Activated CD4-positive, alpha-beta T cell treated with anti-CD3 and anti-CD28 coated beads, Interleukin-2, Interleukin-6, amounts not matched to agents 100 ng/mL and 50 ng/mL, durations not matched to agents 16 hours and 8 hours (primary cell): ENCODE measurements at places on chromosomes 3 and 15.

DNA sequence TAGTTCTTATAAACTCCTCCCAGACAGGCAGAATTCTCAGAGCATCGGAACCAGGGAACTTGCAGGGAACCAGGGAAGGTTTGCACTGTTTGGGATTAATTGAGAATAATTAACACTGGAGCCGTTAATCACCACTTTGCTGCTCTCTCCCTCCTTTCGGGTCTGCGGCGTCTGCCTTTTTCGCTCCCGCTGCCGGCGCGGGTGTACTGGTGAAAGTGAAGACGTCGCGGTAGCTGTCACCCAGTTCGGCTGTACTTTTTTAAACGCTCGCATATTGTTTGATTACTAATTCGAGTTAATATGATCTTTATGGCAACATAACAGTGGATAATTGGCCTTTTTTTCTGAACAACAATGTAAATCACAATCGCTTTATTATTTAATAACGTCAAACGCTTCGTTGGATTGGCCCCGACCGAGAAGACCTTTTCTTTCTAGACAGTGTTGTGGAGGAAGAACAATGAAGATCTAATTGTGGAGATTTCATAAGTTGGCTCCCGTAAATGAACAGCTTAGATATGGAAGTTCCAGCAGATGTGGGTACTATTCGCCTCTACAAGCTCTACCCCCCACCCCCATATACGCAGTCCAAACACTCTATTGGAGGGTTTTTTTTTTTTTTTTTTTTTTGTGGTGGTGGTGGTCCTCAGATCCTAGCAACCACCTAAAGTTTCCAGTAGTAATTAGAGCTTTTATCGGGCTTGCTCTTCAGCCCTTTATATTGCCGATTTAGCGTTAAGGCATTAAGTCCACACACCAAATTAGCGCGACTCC, 12.7 kb downstream of the SOX2 start:
- DNase-seq, result no peak

- DNase-seq, result no peak
These were observed 433.1 kb upstream of the RBMS3 start for GRCh38 chr3:28847736-28848135.

- DNase-seq, result no peak
These were observed 37.4 kb upstream of the SECISBP2L start for GRCh38 chr15:49083401-49084284.

- no peak for DNase-seq
These were observed 35.9 kb downstream of the EIF4E3 start for GRCh38 chr3:71689291-71689690.

GRCh38 chr3:22118542-22118941, 367.5 kb upstream of the ZNF385D start:
- no peak for DNase-seq

DNA sequence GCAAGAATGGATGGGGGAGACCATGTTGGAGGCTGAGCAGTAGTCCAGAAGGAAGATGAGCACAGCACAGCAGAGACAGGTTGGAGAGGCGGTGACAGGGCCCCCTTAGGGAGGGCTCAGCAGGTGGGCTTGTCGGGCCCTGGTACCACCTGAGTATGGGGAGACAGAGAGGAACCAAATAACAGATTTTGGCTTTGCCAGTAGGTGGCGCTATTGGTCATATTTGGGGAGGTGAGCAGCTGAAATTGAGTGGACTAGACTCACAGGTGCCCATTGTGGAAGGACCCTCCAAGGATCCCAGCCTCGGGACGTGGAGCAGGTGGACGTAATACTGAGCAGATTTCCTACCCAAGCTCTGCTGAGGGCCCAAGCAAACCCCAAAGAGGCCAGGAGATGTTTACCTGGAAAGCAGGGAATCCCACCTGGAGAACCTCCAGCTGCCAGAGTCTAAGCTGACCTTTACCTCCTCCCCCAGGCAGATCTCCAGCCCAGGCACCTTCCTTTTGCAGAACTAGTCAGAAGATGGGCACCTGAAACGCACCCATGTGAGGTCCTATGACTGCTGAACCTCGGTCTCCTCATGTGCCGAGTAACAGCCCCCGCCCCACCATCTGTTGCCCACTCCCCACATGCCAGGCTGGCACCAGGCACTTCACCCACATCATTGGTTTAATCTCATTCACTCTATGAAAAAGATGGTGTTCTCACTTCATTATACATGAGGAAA, 24.6 kb upstream of the CORO2B start:
- DNase-seq, result peak; percentile 80

DNA sequence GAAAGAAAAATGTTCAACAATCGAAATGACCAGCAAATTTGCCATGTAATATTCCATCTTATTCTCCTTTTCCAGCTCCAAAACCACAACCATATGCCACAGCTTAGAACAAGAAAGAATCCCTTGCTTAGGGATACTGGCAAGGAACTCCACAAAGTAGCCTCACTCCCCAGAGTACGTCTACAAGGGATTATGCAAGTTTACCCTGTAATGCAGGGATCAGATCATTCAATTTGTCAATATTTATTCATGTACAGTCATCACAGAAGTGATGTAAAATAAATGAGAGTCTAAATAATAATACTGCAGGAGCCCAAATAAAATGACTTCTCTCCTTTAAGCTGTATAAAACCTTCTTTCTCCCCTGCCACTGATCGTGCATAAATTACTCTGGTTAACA, 23.5 kb upstream of the MYO1E start:
- no peak for DNase-seq

DNA sequence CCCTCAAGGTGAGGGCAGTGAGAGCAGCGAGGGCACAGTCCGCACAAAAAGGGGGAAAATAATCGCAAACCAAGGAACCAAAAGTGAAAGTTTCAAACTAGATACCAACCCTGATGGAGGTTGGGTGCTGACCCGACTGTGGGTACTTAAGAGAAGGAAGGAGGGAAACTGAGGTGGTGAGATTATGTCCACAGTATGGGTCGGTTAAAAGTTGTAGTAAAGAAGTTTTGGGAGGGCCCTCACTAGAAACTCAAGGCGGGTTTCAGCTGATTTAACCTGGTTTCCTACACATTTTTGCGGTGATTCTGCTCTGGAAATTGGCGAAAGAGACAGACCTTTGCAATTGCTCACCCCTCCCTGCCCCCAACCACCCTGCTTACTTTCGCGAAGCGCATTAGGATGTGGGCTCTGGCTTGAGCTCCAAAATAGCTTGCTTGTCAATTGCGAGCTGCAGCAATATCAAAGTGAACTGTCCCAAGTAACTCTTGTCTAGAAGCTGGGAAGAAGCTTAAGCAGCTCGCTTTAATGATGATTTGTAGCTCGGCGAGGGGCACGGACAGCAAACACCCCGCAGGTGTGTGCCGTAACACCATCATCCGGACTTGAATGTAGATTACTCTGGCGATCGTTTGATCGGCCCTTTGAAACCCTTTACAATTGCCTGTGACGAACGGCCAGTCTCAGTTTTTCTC, 15.8 kb downstream of the SOX2 start:
- no peak for DNase-seq

DNA sequence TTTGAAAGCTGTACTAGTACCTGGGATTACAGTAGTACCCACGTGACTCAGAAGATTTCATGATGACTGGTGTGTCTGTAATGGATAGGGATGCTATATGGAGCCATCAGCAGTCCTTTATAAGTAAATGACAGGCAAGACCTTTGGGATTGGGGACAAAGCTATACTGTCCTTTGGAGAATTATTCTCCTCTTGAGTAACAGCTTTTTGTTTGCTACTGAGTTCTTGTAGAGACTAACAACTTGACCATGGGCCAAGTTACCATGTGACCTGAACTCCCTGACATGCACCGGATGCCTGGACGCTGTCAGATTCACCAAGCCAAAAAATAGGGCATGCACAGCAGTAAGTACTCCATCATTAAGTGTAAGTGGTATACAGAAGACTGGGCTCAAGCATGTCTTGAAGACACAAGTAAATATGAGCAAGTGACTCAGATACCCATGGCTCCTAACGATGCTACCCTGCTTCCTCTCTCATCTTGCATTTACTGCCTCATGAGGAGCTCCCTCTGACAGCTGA, 12.9 kb downstream of the SEC11A start:
- no peak for DNase-seq

DNA sequence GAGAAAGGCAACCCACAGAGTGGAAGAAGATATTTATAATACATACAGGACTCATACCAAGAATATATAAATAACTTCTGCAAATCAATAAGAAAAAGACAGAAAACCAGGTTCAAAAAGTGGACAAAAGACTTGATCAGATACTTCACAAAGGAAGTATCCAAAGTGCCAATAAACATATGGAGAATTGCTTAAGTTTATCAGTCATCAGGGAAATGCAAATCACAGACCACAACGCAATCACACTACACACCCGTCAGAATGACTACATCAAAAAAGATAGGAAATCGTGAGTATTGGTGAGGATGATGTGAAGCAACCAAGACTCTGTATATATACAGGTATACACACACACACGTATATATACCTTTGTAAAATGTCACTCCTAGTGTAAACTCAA, 180.6 kb downstream of the FAM43A start:
- no peak for DNase-seq

DNA sequence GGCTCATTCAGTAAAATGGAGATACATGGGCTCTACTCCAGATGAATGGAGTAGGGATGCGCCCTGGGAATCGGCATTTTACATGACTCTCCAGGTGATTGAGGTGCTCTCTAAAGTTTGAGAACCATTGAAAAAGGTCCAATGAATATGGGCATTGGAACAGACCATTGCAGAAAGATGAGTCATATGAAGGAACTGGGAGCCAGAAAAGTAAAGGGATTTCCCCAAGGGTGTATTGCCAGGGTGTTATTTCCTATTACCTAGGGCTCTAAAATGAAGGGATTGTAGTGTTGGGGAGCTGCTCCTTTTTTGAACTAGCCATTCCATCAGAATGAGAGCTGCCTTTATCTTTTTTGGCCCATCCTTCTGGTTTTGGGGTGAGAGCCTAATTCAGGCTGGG, 21.7 kb downstream of the CLDN11 start:
- no peak for DNase-seq

- no peak for DNase-seq
These were observed 2.5 kb upstream of the PXYLP1 start for GRCh38 chr3:141229132-141229531.

GRCh38 chr3:34635352-34635850, 837.0 kb downstream of the PDCD6IP start:
- DNase-seq, result no peak

- DNase-seq, result no peak
These were observed 85.4 kb downstream of the SLC6A11 start for GRCh38 chr3:10901296-10901945.

DNA sequence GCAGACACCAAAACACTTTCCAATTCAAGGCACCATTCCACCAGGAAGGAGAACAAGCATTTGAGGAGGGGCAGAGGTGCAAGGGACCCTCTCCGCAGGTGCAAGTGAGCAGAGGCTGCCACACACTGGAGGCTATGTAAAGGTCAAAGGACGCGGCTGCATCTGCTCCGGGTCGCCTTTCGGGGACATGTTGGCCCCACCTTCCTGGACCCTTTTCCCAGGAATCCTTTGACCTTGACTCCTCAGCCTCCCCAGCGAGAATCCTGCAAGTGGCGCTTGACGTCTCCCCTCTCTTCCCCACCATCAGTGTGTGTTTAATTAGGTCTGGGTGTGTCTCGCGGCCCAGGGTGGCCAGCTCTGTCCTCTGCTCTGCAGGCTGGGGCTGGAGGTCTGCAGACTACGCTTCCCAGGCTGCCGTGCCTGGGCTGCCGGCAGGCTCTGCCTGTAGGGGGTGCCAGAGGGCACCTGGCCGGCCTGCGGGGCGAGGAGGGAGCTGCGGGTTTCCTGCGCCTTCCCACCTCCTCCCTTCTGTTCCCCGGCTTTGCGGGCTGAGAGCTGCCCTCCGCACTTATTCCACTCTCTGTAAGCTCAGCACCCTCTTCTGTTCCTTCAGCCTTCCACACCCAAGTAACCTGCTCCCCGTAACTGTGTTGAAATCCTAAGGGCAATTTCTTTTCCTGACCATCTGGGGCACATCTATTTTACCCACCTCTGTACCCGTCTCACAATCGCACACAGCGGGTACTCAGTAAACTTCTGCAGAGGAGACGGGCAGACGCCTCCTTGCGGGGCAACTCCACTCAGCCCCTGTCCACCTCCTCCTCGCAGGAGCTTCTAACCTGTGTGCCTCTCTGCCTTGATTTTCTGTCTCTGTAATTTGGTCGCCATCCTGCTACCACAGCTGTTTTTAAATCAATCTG, 129.8 kb downstream of the NSMCE3 start:
- peak; percentile 73 for DNase-seq

DNA sequence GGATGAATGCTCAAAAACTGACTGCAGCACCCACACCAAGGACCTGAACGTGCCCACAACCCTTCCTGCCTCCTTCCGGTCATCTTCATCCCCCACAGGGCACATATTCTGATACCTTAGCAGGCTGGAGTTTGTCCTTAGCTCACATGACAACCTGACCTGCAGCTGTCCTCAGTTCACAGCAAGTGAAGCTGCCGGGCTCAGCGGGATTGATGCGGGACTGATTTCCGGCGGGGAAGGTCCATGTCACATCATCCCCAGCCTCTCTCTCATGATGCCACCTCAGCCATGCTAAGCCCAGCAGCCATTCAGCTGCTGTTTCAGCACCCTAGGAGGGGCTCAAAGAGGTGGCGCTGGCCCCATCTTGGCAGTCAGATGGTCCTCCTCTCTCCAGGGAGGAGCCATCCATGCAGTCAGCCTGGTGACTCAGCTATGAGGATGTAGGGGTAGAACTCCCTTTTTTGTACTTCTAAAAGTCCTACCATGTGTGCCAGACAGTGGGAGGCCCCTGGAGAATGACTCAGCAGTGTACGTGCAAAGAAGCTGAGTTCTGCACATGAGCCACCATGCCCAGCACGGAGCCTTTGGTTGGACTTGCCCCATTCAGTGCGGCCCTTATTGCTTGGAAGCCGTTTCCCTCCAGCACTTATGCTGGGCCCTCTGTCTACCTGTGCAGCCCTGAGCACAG, 9.5 kb downstream of the CA12 start:
- peak; percentile 52 for DNase-seq

- DNase-seq, result peak; percentile 1
These were observed 109.0 kb upstream of the UNC13C start for GRCh38 chr15:53869044-53869805.

DNA sequence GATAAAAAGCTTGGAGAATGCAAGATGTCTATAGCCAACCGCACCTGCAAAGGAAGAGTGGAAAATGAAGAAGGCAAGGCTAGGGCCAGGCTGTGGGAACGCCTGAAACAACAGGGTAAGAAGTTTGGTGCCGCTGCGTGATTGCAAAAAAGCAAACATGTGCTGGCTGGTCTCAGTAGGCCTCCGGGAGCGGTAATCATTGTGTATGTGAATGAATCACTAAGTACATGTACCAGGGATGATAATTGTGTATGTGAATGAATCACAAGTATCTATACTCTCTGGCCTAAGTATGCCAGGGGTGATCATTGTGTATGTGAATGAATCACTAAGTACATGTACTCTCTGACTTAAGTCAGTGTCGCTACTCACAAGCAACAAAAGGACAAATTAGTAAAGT, 40.3 kb upstream of the PARL start:
- DNase-seq, result no peak

DNA sequence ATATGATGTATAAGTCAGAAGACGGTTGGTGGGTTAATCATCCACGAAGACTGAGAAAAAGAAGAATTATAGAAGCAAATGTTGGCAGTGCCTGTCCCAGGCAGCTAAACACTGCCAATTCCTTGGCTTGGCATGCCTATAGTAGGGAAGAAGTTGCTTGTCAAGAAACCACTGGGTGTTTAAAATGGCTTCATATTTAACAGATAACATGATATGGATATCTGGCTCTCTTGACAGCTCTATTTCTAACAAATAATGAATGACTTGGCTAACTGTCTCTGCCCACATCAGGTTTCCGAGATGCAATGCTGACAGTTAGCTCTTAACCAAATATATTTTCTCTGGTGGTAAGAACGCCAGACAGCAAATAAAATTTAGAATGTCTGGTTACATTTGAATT, 341.7 kb upstream of the KCNMB2 start:
- no peak for DNase-seq
